ENCODE measurements at places on chromosomes 13 and 19.

DNA sequence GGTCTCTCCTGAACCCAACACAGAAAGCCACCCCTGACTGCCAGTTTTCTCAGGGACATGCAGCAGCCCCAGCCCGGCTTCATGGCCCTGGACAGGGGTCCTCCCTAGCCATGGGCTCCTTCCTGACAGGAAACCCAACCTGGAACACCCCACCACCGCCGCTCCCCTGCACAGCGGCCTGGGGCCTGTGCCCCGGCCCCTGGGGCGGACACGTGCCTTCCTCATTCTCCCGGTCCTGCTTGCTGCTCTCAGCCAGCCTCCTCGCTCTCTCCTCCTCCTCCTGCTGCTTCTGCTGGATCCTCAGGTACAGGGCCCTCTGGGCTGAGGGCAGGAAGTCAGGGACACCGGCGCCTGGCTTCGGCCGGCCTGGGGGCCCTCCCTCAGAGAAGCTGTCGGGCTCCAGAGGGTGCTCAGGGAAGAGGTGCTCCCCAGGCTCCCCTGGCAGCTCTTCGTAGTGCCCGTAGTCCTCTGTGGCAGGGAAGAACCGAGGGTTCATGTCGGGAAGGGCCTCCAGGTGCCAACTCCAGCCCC, 20.5 kb upstream of the TMEM160 start:
- DNase-seq = no peak

- no peak for DNase-seq
These were observed 1.7 kb upstream of the NFIX start for GRCh38 chr19:12993562-12993961.

GRCh38 chr13:99335603-99336002, 28.4 kb upstream of the GPR183 start:
- no peak for DNase-seq

- no peak for DNase-seq
These were observed 173.7 kb downstream of the KLF12 start for GRCh38 chr13:73960474-73960873.

Data from femur (tissue), 1 donor.